ENCODE measurements at places on chromosomes 1 and 21.

GRCh38 chr1:1510912-1511532 lies 940 bp upstream of the ATAD3A start:
- peak; percentile 48 for DNase-seq

DNA sequence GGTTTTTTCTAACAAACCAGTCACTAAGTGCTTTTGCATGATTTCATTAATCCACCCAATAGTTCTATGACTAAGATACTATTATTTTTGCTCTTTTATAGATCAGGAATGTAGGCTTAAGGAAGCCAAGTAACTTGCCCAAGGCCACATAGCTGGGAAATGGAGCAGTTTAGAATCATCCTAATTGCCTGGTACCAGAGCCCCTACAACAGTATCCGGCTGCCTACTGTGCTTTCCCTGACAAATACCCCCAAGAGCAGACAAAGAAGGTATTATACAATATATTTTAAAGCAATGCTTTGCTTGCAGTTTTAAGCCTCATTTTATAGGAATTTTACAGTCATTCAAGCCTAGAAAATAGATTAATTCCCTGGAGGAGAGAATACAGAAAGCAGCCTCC lies 45.5 kb upstream of the RASAL2 start:
- no peak for DNase-seq

GRCh38 chr1:77280962-77281361 lies 857 bp upstream of the AK5 start:
- DNase-seq: no peak

DNA sequence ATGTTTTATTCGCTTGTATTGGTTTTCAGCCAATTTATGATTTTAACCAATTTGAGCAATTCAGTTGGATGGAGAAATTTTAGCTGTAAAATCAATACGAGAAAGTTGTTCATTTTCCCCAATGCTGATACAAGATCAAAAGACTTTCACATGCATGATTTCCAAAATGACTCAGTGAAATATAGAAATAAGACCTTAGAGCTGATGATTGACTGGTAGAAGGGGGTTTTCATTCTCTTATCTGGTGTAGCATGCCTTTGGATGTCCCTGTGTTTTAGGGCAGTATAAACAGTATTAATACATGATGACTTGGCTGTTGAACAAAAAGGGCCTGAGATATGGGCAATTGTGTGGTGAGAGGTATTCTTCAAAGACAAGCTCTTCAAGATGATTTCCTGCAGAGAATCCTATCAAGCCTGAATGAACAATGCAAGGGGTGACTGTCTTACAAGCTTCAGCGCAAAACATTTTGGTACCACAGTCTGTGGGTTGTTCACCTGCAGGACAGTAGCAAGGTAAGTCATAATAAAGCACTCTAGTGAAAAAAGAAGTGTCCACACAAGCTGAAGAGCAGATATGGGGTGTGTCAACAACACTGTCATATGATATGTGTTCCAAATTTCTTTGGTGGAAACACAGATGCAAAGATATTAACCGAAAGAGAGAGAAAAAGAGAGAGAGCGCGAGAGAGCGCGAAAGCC lies 156.2 kb downstream of the TNFSF18 start:
- no peak for DNase-seq

GRCh38 chr1:1631782-1632420 lies at the start of gene MMP23B:
Gene MMP23B (plus strand): TSS chr1:1632173. CDS start chr1:1632219, 46 bp downstream.
- no peak for DNase-seq

GRCh38 chr1:232447125-232447524 lies 182.8 kb downstream of the SIPA1L2 start:
- no peak for DNase-seq

DNA sequence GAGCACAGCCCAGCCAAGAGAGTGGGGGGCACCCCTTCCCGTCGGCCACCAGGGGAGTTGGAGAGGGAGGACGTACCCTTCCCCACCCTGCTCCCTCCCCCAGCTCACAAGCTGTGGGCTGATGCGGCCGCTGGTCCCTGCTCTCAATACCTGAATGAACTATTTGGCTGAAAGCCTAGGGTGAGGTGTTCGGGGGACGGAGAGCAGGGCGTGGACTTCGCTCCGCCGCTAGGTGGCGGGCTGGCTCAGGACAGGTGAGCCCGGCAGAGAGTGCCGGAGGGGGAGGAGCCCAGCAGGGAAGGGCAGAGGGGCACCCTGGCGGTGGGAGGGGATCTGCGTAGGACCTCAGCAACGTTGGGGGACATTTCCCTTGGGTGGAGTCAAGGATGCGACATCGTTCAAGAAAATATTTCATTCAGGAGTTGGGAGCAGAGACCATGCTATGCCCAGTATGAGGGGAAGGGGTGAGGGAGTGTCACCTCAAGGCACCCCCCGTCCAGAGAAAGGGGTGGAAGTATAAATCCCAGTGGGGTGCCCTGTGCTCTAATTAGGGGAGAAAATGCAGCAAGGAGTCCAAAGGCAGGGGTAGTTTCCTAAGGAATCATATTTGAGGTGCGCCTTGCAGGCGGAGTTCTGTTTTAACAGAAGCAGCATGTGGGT lies 12.0 kb upstream of the RHBG start:
- peak; percentile 77 for DNase-seq

GRCh38 chr1:29389533-29390041 lies 153.3 kb downstream of the PTPRU start:
- no peak for DNase-seq

- no peak for DNase-seq
These were observed 45.4 kb upstream of the ATP1B1 start for GRCh38 chr1:169060919-169061639.

DNA sequence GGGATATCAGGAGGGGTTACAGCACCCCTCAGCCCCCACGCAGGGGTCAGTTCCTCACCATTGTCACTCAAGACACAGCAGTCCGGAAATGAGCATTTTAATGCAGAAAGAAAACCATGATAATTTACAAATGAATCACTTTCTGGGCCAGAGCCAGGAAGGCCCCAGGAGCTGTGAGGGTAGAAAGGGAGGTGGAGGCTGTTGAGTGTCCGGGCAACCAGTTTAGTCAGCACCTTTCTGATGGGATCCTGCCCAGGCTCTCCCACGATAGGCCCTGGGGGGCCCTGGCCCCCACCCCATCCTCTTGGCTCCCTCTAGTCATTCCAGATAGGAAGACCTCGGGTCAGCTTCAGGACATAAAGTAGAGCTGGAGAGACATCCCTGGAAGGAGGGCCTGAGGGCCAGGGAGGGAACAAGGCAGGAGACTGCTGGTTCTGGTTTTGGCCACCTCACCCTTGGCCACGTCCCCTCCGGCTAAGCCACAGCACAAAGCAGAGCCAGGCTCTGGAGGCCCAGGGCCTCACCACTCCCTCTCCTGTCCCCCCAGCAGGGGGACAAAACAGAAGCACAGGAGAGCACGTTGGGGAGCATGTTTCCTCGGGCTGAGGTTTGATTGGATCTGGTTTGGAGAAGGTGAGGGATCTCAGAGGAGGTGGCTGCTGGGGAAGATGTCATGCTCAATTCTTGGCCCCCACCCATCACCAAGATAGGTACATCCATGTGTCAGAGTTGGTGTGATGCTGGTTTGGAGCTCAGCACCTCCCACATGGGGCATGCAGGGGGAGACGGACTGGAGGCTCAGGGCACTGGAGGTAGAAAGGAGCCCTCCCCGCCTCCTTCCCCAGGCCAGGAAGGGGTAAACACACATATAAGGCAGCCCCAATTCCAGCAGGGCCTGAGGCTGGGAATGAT lies 20.6 kb downstream of the ETNK2 start:
- no peak for DNase-seq

DNA sequence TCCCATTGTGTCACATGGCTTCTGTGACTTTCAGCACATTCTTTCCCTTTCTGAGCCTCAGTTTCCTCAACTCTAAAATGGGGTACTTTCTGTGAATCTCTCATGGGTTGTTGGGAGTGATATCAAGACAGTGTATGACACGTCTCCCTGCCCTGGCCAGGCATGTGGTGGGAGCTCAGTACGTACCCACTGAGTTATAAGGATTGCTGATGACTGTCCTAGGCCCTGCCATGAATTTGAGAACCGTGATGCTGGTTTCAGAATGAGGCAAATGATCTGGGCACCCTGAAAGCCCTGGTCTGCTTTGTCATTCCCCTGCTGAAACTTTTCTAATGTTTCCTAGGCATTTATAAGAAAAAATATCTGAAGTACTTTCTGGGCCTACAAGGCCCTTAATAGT lies 3.6 kb downstream of the ZNF362 start:
- DNase-seq: no peak

DNA sequence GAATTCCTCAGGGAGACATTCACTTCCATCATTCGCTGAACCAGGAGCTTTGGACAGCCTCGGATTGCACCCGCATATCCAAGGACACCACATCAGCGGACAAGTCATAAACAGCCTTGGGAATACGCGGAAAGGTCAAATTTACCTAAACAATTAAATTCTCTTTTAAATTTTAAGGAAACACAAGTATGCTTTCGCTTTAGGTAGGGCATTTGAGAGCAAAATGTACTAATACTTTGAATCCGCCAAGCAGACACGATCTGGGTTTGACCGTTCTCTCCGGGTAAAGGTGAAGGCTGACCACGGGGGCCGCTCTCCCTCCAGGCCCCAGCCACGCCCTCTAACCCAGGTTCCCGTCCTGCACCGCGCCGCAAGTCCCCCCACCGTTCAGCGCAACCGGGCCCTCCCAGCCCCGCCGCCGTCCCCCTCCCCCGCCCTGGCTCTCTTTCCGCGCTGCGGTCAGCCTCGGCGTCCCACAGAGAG lies 479 bp upstream of the ACADM start:
- DNase-seq: peak; percentile 86

DNA sequence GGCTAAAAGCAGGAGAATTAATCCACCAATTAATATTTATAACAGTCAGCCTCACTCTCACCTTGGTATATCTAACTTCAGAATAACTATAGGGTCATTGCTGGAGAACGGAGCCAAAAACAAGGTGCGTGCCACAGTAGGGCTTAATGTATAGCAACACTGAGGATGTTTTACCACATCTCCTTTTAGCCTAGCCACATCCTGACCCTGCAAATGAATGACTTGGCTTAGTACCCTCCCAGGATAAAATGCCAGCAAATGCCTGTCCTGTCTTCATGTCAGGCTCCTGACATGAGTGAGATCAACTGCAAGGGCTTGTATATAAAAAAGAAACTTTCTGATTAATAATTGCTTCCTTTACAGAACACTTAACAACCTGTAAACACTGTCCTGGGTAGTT lies 2.7 kb upstream of the CDC42BPA start:
- no peak for DNase-seq

DNA sequence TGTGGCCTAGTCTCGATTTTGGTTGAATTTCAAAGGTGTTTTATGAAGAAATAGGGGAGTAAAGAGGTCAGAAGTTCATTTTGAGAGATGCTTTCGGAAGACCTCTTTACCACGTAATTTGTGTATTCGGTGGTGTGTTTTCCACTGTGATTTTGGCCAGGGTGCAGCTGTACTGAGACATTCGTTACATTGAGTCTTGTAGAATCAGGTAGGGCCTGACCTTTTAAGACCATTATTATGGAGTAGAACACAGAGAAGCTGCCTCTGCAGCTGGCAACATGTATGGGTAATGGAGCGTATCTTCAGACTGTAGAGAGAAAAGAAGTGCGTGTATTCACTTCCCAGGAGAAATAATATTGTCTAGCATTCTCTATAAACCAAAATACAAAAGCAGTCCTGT lies 326.5 kb downstream of the PDE4B start:
- no peak for DNase-seq

DNA sequence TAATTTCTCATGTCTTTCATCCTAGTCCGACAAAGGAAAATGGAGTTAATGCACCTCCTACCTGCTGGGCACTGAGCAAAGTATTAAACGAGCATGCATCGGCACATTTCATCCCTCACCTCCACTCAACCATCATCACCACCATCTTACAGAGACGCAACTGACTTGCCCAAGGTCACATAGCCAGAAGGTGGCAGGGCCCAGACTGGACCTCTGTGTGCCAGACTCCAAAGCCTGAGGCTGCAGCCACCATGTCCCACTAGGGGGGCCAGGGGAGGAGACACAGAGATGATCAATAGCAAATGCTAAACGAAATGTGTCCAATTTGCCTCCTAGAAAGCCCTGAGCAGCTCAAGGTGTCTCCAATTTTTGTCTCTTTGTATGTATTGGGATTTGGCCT lies 163.7 kb upstream of the EDN2 start:
- peak; percentile 17 for DNase-seq

DNA sequence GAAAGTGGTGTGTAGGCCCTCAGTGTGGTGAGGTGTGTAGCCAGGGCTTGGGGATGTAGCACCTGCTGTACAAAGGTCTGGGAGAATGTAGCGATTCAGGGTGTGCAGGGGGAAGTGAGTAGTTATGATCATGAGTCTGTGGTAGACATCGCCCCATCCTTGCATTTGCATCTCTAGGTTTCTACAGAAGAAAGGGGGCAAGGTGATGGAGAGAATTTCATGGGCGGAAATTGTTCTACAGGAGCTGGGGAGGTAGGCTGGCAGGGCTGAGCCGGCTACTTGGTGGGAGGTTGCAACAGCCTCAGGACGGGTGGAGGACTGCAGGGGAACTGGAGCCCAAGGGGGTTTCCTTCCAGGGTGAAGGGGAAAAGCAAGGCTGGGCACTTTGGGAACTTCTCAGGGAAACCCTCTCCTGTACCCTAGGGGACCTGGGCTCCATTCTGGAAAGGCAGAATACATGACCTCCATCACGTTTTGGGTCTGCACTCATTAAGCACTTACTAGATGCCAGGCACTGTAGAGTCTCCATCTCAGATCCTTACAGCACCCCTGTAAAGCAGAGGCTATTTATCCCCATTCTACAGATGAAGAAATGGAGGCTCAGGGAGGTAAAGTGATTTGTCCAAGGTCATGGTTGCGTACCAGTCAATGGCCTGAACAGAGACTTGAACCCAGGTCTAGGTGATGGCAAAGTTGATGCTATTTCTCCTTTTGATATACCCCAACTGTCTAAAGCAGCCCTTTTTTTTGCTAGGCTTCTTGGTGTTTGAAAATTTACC lies 14.5 kb upstream of the TNFRSF1B start:
- DNase-seq: no peak

DNA sequence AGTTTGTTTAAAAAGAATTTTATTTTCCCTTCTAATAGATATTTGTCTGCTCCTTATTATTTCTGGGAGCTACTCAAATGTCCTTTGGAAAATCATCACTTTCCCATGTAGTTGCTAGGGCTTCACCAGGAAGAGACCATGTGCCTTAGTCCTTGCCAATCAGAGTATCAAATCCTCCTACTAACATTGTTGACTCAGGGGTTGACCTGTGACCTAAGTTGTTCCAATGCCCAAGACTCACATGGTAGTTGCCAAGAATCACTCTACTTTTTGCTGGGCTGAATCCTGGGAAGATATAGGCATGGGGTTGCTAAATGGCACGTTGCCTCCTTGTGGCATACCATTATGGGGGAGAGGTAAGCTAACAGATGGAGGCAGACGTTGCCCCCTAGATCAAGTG lies 58.2 kb upstream of the FOXD3 start:
- no peak for DNase-seq

DNA sequence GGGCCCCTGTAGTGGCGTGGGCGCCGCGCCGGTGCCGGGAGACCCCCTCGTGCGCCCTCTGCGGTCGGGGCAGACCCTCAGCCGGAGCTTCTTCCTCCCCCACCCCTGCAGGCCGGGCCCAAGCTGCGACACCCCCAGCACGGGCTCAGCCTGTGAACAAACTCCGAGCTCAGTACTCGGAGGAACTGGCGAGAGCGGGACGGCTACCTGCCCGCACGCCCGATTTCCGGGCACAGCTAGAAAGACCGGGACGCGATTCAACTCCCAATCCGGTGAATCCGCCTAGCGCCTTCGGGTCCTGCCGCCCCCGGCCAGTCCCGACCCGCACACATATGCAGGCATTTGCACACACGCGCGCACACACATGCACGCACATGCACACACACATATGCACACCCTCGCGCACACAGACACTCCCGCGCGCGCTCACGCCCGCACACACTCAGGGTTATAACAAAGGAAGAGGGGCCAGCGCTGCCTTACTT lies 580 bp upstream of the BLACAT1 start:
- no peak for DNase-seq
